Stimulated activated naive CD4-positive, alpha-beta T cell treated with Interleukin-2 at 50 U/mL for 16 hours (primary cell): ENCODE measurements at places on chromosomes 2 and 18.

GRCh38 chr2:161426922-161427663 lies 11.0 kb downstream of the TBR1 start:
- DNase-seq = no peak

GRCh38 chr2:40844353-40845277 lies 392.7 kb upstream of the SLC8A1 start:
- no peak for DNase-seq

DNA sequence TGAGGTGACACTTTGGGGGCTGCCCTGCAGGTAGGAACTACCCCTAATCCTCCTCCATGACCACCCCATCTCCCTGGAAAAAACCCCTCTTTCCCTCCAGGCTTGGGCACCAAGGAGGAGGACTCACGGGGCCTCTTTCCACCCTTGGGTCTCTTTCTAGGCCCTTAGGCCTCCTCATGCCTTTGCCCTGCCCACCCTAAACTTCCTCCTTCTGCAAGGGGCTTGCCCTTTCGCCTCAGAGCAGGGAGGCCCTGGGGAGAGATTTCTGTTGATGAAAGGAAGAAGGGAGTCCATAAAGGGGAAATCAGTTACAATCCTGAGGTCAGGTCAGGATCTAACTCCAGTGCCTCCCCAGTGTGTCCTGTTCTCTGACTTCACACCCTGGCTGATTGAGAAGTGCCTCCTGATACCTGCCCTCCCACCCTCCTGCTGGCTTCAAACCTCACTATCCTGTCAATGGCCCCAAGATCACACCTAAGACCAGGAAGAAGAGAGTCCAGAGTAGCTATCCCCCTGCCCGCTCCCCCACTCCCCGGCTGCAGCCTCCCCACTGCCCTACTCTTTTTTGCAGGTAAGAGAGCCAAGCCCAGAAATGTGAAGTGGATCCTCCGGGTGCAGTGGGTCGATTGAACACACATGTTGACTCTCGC lies 16.7 kb upstream of the TNS1 start:
- no peak for DNase-seq

DNA sequence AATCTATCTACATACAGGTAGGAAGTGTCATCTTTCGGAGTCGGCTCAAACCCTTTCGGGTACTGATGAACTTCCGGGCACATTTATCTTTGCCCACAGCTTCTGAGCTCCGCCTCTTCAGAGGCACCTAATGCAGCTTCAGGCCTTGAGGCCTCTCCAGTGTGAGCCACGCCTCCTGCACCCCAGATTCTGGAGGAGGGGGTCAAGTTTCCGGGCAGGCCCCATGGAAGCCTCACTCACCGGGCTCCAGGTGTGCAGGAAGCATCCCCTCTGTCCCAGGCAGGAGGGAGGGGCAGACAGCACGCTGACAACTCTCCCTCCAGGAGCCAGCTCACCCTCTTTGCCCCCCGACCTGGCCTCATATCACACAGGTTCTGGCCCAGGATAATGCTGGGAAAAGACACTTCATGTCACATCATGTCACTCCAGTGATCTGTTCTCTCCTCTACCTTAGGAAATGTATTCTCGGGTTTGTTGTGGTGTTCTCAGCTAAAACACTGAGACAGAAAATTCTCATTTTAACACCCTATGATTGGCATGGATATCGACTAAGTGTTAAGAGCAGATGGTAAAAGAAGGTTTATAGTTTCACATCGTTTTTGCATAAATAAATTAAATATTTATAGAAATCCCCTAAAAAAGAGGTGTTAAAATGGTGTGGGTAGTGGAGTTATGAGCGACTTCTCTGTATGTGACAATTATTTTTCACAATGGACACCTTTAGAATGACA lies 46.2 kb upstream of the COPS8 start:
- DNase-seq = no peak

GRCh38 chr2:240132651-240132980 lies 3.5 kb downstream of the COPS9 start:
- DNase-seq = no peak

DNA sequence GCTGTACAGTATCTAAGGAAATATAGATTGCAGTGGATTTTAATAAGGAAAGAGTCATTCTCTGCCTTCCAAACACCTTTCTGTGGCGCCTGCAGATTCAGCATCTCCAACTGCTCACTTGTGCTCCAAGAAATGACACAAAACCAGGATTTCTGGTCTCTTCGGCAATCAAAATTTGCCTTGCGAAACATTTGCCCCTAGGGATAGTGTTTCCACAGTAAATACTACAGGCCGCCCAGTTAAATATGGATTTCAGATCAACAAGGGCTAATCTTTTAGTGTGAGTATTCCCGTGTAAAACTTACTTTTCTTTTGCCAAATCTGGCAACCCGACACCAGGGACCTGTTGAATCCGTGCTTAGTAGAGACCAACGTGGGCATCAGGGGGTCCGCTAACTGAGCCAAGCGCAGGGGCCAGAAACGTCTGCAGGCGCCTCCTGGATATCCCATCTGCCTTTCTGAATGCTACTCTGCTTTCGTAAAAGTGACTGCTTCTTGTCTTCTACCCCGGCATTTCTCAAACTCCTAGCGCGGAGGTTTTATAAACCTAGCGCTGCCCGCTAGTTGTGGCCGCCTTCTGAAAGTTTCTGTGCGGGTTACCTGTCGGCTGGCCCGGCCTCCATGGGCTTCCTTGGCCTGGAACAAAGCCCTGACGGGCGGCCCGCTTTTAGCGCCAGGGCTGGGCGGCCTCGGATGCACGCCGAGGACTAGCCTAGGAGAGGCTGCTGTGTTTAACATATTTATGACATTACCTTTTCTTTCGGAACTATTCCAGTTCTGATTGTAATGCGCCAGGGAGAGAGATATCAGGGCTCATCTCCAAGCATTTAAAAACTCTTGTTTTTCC lies 2.5 kb downstream of the CYP1B1 start:
- no peak for DNase-seq

DNA sequence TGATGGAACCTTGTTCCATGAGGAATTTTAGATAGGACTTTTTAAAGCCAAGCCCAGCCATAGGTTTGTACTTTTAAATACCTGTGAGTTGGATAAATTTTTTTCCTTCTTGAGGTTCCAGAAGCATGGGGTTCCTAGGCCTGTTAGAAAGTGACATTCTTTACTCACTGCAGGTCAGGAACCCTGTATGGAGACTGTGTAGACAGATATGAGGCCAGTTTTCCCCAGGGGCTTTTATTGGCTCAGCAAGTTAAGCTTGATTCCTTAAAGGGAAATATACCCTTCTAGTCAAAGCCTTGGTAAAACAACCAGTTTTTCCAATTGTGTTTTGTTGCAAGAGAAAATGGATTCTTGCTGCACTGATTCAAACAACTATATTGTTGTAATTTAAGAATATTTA lies 38.4 kb upstream of the GMCL1 start:
- DNase-seq = no peak

- DNase-seq = no peak
These were observed 1.9 kb upstream of the UXS1 start for GRCh38 chr2:106195981-106196380.

GRCh38 chr2:132638313-132639040 lies 31.5 kb downstream of the LYPD1 start:
- no peak for DNase-seq

GRCh38 chr2:10987439-10987838 lies 75.7 kb downstream of the KCNF1 start:
- DNase-seq = no peak

GRCh38 chr2:80149991-80150390 lies 154.6 kb downstream of the LRRTM1 start:
- DNase-seq = no peak

DNA sequence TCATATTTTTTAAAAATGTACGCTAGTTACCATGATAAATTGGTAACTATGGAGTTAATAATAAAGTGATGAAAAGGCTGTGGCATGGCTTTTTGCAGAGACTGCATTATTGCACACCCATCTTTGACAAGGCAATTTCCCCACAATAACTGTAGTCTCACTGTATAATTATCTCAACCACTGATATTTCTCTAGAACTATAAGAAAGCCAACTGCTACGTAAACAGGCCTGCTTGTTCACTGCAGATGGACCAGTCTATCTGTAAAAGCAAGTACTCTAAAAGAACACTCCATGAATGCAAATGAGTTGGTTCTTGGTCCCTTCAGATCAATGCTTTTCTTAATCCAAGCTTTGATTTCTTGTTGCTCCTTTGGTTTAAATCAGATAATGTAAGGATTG lies 218.7 kb downstream of the RBM43 start:
- DNase-seq = no peak

- no peak for DNase-seq
These were observed 5.4 kb upstream of the KCNG2 start for GRCh38 chr18:79792096-79792987.

DNA sequence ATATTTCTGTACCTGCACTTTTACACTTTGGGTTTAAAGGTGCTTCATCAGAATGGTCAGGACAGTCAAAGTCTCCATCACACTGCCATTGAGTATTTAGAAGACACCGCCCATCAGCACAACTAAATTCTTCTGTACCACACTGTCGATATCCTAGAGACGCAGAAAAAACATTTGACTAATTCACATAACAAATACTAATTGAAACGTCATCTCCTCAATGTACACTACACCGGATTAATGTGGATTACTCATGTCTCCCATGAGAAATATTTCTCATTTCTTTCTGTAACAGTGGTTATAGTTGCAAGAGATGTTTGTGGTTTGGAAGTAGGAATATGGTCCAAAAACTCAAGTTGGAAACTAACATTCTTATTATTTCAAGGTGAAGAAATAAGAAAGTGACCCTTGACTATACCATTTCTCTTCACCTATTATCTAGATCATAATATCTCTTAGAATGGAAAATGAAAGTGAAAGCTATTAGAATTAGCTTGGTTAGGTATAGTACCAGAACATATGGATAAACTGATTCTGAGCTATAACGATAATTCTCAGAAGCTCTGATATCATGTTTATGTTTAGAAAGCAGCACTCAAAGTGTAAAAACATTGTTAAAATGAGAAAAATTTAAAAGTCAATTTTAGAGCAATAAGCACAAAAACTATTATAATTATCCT lies 1627.7 kb downstream of the LRP1B start:
- no peak for DNase-seq

GRCh38 chr2:189505492-189505891 lies 64.2 kb downstream of the WDR75 start:
- no peak for DNase-seq

DNA sequence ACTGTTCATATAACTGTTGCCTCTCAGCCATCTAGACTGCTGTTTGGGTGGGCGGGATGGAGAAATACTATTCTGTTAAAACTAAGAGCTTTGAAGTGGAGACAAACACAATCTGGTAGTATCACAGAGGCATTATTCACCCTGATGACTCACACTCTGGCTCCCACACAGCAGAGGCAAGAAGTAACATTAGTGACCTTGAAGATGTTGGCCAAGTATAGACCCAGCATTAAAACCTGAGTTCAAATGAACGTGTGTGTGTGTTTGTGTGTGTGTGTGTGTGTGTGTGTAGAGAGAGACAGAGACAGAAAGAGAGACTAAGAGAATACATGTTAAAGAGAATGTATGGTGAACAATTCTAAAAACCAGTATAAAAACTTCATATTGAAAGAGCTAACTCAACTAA lies 22.5 kb upstream of the ACVR1 start:
- DNase-seq = peak; percentile 79

DNA sequence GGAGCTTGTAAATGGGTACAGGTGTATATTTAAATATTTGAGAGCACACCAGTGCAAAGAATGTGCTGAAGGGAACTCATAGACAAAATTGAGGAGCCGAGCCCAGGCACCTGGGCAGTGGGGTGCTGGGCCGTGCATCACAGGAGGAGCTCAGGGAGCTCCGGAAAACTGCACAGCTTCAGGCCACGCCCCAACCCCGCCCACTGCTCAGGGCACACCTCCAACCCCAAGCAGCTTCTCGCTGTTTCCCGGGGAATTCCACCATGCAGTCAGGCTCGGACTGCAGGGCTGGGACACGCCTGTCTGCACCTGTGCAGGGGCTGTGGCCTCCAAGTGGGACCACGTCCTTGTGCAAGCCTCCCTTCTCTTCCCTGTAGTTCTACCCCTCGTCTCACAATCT lies 243.0 kb downstream of the HDAC4 start:
- DNase-seq = no peak
